ENCODE measurements at places on chromosomes 5 and 9.

DNA sequence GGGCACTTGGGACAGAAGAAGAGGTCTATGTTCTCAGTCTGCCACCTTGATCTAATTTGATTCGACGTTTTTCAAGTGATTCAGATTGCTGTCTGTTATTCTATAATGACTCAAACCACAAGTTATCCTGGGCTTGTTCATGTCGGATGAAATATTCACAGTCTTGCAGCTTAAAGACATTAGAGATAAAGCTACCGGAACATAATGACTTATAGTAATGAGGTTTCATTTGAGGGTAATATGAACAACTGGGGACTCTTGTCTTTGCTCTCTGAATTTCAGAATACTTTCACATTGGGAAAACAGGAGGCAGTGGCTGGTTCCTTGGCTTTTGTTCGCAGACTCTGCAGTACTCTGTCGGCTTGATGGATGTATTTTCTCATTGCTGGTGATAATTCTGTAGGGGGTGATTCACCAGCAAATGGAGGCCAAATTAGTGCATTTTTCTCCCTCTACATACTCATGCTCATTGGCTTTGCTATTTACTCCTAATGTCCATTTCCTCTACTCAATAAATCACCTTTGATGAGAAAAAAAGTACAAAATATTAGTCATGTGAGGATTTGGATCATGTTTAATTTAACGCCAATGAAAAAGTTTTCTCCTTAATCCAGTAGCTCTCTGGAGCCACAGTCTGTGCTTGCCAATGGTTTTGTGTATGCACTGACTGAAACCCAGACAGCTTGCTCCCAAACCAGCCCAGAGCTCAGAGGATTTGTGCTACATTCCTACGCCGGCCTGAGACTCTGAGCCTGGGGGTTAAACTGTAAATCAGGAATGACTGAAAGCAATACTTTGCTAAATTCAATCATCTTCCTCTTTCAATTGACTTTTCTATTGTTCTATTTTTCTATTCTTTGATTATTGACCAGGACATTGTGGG, 154.7 kb upstream of the ANKH start:
- DNase-seq = no peak

GRCh38 chr5:144684899-144685298, 514.2 kb downstream of the KCTD16 start:
- no peak for DNase-seq

DNA sequence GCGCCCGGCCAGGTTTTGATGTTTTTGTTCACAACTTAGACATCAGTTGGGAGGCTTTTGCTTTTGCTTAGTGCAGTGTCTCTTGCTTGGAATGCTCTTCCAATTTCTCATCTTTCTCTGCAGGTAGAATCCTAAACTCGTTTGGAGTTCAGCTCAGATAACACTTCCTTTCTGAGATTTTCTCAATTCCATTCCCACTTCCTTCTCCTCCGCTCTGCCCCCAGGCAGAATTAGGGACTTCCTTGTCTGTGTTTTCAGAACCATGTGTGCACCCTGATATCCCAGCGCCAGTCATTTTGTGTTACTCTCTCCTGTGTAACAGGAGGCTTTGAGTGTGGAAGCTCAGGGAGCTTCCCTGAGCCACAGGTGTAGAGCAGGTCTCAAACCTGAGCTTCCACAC, 171.0 kb downstream of the INSYN2B start:
- no peak for DNase-seq

DNA sequence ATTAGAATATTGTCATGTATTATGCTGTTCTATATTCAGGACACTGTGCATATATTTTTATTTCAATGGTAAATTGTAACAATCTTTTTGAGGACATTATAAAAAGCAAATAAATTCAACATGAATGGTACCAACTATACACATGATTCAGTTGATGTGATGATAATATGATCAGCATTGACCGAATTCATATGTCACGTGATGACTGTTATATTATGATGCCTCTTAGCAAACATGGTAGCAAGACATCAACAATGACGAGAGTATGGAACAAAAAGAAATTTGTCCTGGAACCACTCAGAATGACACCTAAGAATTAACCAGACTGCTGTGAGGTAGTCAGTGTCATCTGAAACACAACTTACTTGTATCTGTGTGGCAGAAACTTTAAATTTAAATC, 161.5 kb upstream of the OR13F1 start:
- no peak for DNase-seq

DNA sequence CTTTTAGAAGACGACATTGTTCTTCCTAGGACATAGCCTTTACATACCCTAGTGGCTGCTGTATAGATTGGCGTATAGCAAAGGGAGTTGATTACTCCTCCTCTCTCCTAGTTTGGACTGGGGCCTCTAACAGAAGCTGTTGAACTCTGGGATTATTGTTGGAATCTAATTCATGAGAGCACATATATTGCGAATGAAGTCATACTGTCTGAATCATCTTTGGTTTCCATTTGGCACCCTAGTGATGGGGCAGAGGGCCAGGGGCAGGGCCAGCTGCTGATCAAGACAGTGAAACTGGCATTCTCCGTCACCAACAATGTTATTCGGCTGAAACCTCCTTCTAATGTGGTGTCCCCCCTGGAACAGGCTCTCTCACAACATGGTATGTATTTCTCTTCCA, 40.3 kb downstream of the NUP188 start:
- no peak for DNase-seq

DNA sequence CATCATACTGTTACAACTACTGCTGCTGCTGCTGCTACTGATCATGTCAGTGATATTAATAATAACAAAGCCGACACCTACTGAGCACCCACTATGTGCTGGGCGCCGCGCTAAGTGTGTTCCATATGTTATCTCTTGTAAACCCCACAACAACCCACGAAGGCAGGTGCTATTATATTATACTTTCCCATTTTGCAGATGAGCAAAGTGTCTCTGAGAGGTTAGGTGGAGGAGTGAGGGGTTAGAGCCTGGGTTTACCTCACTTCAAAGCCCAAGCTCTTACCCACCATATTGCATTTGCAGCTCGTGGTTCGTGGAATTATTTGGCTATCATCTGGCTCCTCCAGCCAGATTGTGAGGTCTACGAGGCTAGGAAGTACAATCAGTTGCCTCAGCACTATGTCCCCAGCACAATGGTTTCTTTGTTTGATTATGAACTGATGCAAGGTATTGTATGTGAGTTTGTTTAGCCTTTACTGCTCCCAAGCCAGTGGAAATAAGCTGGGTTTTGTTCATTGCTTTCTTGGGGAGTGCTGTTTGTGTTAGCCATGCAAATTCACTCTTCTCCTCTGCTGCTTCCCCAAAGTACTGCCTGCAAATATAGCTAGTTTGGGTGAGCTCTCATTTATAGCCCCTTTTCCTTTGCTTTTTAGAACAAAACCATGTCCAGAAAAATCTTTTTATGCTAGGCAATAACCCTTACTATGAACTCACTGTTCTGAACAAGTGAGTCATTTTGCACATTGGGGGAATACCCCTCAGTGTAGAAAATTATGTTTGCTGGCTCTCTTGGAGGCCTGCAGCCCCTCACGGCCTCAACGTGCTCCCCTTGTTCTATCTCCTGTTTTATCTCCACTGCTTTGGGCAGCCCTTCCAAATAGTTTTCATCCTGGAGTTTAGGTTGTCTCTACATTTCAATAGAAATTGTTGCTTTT, 47.9 kb downstream of the ALG2 start:
- no peak for DNase-seq

- DNase-seq = no peak
Measured at GRCh38 chr9:91771027-91771426, 179.0 kb downstream of the ROR2 start.

GRCh38 chr5:38613992-38614836, 57.8 kb upstream of the LIFR start:
- no peak for DNase-seq

DNA sequence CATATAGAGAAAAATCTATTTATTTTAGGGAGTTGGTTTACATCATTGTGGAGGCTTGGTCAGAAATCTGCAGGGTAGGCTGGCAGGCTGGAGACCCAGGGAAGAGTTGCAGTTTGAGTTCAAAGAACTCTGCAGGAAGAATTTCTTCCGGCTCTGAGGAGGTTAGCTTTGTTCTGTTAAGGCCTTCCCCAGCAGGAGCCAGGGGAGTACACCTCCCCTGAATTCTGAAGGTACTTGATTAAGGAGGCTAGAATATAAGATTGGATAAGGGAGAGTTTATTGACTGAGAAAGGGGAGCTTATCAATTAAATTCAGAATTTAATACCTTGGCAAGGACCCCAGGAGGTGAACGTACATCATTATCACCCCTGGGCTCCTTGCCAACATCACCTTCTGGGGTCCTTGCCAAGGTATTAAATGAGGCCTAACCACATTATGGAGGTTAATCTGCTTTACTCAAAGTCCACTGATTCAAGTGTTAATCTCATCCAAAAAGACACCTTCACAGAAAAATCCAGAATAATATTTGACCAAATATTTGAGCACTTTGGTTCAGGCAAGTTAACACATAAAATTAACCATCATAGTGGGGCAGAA, 351.7 kb downstream of the CWC27 start:
- no peak for DNase-seq

DNA sequence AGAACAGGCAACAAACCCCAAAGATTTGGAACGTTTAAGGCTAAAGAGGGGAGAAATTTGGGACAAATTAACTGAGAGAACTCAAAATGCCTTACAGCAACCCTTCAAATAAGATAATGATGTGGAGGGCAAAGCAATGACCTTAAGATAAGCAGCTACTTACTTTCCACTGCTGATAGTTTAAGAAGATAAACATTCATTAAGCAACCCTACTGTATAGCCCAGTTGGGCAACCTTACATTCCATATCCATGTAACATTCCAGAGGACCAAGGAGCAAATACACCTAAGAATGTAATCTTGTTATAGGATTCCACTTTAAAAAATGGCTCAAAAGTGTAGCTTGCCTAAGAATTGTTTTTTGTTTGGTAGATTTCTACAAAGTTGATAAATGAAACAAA, 14.8 kb downstream of the ETF1 start:
- DNase-seq = no peak

- DNase-seq = peak; percentile 77
Measured at GRCh38 chr9:35756275-35757225, 2.5 kb upstream of the MSMP start.
